ENCODE measurements at places on chromosomes 5 and 9.

DNA sequence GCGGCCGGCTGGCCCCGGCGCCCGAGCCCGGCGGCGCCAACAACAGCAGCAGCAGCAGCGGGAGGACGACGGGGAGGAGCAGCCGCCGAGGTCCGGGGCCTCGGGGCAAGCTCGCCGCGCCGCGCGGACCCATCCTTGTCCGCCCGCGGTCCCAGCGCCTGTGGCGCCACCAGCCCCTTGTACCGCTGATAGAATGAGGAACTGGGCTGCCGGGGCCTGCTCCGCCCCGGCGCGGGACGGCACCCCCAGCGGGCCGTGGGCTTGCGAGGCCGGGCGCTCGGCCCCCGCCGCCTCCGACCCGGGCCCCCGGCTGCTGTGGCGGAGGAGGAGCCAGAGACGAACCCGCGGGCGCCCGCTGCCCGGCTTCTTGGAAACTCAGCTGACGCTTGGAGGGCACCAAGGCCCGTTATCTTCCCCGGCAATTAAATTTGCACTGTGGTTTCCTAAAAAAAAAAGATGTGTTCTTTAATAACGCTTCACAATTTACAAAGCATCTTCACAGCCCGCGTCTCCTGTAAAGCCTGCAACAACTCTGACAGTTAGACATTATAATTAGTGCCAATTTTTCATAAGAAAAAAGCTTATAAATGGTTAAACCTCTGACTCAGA is at the start of gene ARSB:
TSS of gene ARSB (minus strand) at position 195 of the 609 bp plus-strand sequence. CDS start at position 133, 62 bp downstream.
- DNase-seq: peak; percentile 60

- no peak for DNase-seq
Observed at GRCh38 chr9:27204578-27204977, 92.4 kb downstream of the EQTN start.

DNA sequence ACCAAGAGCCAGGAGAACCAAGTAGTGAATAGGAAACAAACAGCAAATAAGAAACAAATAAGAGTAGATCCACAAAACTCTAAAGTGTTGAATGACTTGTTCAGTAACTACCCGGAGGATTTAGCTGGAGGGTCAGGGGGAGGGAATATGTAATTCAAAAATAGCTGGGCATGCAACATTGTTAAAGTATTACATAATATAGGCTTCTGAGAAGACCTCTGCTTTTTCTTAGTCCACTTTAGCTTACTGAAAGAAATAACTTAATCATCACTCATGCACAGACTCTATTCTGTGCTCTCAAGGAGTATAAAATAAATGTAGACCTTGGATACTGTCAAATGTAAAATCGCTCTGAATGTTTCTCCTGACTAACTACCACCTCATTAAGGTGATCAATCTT is 183.2 kb upstream of the POU5F2 start:
- DNase-seq: no peak

DNA sequence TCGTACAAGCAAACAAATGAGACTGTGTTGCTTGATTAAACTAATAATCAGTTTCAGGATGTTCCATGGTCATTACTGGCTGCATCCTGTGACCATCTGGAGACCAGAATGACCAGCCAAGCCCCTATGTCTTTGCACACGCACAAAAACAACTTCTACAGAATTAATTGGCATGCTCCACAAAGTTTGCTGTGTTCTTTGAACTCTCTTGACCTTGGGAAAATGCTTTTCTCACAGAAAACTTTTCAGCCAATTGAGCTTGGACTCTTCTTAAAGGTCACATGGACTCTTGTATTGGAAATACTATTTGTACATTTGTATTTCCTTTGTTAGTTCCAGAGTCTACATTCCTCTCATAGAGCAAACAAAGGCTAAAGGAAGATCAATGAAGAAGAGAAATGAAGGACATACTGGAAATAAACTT is 147.8 kb downstream of the ARRDC3 start:
- DNase-seq: no peak

- DNase-seq: no peak
Observed at GRCh38 chr9:89527084-89527483, 29.2 kb upstream of the SEMA4D start.

- no peak for DNase-seq
Observed at GRCh38 chr9:15403155-15403554, 19.5 kb upstream of the SNAPC3 start.

GRCh38 chr5:145943674-145944121 is 7.3 kb downstream of the SH3RF2 start:
- no peak for DNase-seq

DNA sequence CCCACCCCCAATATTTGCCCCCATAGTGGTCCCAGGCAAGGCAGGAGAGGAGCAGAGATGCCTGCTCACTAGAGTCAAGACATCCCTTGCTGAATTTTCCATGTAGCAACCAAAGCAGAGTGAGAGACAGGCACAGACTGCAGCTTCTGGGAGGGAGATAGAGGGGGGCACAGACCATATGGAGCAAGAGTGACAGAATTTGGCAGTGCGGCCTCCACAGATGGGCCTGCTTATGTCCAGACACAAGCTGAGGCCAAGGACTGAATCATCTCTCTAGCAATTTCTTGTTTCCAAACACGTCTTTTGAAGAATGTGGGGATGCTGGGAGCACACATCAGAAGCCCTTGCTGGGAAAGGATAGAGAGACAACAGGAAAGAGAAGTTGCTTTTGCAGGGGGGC is 53.0 kb upstream of the ALDH1B1 start:
- no peak for DNase-seq

GRCh38 chr5:161546470-161547301 is at the start of gene GABRB2:
TSS of gene GABRB2 (minus strand) at chr5:161546725. CDS start at chr5:161546643, 82 bp downstream.
- no peak for DNase-seq

GRCh38 chr9:75602060-75602459 is 288.4 kb upstream of the PCSK5 start:
- DNase-seq: no peak

DNA sequence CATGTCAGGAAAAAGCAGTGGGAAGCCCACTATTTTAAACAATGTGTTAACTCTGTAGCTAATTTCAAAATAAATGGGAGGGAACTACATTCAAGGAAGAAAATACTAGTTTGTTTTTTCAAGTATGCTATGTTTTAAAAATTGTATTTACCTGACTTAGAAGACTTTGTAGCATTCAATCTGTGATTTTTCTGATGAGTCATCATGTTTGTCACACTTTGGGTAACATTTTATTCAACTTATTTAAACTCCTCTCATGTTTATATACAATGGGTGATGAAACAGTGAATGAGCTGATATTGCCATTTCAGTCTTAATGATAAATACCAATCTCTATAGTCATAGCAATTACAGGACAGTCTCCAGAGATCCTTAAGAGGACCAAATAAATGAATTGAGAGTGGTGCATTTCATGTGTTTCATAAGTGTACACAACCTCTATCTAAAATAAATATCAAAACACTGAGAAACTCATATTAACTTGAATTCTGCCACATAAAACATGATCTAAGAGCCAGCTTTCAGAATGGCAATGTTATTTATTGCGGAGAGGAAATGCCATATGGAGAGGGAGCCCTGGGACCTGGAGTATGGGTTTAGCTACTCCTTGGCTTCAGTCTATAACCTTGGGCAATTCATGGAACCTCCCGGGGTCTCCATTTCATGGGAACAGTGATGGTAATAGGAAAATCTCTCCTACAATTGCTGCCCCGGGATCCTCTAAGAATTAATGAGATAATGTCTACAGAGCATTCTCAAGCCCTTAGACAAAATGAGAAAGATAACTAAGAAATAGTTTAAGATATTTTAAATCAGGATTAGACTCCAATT is 913.9 kb downstream of the TLE4 start:
- DNase-seq: no peak

DNA sequence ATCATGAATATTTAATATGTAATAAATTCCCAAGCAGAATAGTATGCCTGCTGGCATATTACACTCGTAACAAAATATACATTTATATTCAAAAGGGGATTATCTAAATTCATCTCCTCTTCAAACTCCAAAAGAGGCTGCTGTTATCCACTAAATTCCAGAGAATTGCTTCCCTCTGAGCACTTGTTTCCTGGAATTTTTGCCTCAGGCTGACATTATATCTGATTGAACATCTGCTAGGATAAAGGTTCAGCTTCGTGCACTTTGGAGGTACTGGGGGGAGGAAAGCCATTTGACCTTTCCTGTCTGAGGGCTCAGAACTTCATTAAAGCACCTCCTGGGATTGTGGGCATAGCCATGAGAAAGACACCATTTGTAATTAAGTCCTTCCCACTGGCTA is 4.3 kb upstream of the HAPLN1 start:
- DNase-seq: no peak

GRCh38 chr5:109250533-109251329 is 159.0 kb downstream of the PJA2 start:
- no peak for DNase-seq

DNA sequence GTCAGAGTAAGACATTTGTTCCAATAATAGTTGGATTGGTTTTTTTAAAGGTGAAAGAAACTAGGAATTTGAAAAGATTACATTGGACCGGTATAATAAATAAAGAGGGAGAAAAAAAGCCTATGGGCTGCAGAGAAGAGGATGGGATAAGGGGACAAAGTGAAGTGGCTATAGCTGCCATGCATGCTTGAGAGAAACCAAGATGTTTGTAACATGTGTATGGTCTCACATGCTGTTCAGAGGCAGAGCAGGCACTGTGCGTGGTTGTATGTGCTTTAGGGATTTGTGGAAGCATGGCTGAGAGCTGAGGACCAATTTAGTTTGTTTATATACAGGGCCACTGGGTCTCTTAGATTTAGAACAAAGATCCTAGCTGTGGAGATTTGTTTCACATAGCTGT is 32.7 kb downstream of the LNPEP start:
- no peak for DNase-seq

- no peak for DNase-seq
Observed at GRCh38 chr5:25862276-25862675, 1176.1 kb downstream of the CDH9 start.

DNA sequence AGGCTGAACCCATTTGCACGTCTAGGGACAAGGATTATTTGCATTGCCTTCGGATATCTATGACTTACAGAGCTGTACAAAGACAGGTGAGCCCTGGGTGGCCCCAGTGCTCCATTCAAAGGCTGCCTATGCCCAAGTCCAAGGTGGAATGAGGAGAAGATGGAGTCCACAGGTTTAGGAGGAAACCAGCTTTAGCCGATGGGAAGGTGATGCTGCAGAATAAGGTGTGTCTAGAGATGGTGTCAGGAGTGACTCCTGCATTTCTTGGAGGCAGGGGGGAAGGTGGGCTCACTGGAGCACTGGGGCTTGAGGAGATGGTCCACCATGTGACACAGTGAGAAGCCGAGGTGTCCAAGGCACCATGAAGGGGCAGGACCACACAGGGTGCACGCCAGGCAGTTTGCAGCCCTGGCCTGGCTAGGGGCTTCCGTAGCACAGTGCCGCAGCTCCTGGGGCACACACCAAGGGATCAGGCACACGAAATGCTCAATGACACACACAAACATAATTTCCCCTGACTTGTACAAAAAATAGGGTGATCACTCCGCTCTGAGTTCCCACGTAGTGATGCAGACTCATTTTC is 32.1 kb downstream of the SEMA4D start:
- DNase-seq: peak; percentile 67

DNA sequence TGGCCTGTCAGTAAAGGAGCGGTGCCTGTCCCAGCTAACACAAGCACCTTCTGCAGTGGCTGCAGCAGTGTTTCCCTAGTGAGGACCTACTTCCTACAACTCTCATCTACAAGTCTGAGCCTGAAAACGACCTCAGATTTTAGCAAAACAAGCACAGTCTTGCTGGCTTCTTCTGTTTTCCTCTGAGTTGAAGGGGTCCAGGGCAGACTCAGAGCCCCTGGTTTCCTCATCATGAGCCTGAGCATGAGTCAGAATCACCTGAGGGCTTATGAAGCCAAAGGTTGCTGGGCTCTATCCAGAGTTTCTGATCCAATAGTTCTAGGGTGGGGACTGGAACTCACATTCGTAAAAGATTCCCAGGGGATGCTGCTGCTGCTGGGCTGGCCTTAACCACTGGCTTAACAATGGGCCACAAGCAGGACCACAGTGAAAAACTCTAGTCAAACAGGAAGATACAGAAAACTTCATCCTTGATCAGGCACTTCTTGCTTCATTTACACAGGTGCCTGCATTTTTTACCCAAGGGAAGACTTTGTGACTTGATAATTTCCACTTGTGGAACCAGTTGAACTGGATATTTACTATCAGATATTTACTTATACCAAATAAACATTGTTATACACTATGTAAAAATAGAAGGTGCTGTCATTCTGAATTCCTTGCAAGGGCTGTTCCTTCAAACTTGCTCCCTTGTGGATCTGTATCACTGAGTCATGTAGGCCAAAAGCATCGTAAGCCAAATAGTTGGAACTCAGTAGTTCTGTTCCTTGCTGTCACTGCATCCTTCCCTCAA is 4.3 kb upstream of the ACER2 start:
- no peak for DNase-seq

DNA sequence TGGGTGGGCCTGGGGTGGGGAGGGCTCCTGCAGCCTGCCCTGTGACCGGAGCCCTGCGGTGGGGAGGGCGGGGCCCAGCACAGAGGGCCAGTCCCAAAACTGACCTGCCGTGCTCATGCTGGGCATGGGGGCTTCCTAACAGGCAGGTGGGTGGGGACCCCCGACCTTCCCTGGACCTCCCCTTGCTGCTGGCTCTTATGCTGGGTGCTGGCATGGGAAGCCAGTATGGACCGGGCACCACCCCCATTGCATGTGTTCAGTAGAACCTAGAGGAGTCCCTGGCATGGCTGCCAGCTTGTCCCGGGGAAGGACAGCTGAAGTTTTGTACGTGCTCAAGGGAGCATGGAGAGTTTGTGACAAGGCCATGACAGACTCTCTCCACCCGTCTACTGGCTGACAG is 37.1 kb downstream of the WNK2 start:
- no peak for DNase-seq

DNA sequence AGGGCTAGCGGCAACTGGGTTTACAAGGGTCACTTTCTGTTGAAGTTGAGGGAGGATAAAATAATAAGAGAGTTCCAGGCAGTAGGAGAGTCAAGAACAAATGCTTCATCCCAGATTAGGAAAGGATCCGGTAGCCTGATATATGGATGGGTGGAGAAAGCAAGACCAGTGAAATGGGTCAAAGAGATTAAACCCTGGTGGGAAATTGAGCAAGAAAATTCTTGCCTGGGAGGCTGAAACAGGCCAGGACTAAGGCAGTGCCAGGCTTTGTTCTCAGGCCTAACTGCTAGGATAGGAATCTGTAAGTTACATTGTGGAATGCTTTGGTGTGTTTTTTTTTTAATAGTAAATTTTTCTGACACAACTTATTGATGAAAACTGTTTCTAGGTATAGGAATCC is 257.4 kb upstream of the RFX3 start:
- DNase-seq: no peak

DNA sequence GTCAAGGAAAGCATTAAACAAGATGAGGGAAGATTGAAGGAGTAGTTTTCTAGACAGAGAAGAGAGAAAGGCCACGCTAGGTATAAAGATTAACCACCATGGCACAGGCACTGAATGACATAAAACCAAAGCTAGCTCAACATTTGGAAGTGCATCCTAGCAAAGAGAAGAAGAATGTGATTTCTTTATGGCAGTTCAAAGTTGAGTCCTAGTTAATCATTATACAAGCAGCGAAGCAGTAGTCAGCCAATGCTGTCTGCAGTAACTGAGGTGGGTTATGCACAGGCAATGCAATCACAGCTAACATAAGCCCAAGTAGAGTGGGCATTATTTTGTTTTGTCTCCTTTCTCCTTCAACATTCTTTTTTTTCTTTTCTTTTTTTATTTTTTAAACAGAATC is 24.0 kb upstream of the ANKRD31 start:
- DNase-seq: no peak

- peak; percentile 90 for DNase-seq
Observed at GRCh38 chr5:31107091-31107518, 86.4 kb upstream of the CDH6 start.

- no peak for DNase-seq
Observed at GRCh38 chr9:116172216-116172615, 18.6 kb downstream of the PAPPA start.

- no peak for DNase-seq
Observed at GRCh38 chr5:102801371-102801770, 46.3 kb downstream of the PAM start.
